ENCODE measurements at places on chromosomes 16 and 17.
A peak's percentile ranks its signal among the peaks of the same experiment; 100 is the strongest.

DNA sequence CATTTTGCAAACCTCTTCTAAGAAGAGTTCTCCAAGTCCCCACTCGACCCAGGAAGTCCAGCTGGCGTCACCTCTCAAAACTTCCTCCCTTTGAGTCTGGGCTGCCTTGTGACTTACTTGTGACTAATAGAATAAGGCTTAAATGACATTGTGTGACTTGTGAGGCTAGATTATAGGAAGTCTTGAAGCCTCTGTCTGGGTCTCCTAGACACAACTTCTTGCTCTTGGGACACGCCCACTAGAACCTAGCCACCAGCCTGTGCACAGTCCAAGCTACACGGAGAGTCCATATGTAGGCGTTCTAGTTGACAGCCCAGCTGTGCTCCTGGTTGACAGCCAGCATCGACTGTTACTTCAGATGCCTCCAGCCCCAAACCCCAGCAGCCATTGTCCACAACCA is 66.7 kb upstream of the TANC2 start:
- DNase-seq: no peak

- DNase-seq: no peak
Measured at GRCh38 chr16:56872863-56873391, 7.9 kb downstream of the SLC12A3 start.

DNA sequence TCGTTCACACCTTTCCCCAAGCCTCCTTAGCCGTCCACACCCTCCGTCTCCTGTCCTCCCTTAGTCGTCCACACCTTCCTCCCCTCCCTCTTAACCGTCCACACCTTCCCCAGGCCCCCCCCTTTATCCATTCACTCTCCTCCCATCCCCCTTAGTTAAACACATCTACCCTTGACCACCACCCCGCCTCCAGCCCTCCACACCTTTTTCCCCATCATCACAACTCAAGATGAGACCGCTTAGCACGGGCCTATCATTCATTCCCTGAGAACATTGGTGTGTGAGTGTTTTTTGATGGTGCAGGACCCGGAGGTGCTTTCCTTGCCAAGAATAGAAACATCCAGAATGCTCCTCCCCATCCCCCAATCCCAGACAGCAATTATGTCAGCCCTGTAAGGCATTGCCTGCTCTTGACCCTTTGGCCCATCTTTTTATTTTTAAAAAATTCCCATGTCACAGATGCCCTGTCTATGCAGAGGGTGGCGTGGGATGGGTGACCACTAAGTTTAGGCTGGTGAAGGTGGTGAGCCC is 1.4 kb downstream of the TENT4B start:
- peak; percentile 26 for DNase-seq

- no peak for DNase-seq
Measured at GRCh38 chr16:8708536-8708935, 34.1 kb downstream of the ABAT start.

DNA sequence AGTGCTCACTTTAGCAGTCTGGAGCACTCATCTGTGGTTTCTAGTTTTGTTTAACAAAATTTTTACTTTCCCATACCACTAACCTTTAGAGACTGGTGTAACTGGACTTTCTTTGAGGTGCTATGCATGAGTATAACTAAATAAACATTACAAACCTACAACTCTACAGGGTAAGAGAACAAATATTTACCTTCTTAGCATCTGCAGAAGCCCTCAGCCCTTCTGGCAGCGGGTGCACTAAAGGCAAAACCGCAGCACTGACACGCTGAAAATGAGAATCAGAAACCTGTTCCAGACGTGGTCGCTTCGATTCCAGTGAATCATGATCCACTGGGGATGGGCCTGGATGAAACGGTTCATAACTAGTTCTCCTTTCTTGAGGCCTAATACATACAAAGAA is 43.7 kb downstream of the NCOR1 start:
- DNase-seq: no peak
